ENCODE measurements at places on chromosomes 12 and 14.
A peak's percentile ranks its signal among the peaks of the same experiment; 100 is the strongest.

GRCh38 chr12:108896336-108896735 is 16.4 kb downstream of the DAO start:
- DNase-seq = no peak

- DNase-seq = no peak
Measured at GRCh38 chr12:92615703-92616102, 87.1 kb upstream of the PLEKHG7 start.

GRCh38 chr14:88326352-88327103 is 3.5 kb upstream of the KCNK10 start:
- DNase-seq = no peak

DNA sequence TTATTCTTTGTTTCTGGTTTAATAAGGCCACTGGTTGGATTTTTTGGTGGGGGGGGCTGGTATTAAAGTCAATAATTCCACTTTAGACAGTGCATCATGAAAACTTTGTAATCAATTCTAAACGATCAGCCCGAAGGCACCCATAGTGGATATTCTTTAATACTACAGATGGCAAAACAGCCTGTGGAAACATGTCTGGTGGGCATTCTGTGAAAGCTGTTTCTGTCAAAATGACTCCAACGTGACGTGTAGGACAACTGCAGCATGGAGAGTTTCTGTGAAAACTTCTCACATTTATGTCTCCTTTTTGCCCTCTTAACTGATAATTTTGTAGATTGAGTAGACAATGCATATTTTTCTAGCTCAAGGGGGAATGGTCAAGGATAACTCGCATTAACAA is 185.8 kb upstream of the FLRT2 start:
- DNase-seq = no peak

- no peak for DNase-seq
Measured at GRCh38 chr12:122964439-122965257, 1.6 kb downstream of the ABCB9 start.

DNA sequence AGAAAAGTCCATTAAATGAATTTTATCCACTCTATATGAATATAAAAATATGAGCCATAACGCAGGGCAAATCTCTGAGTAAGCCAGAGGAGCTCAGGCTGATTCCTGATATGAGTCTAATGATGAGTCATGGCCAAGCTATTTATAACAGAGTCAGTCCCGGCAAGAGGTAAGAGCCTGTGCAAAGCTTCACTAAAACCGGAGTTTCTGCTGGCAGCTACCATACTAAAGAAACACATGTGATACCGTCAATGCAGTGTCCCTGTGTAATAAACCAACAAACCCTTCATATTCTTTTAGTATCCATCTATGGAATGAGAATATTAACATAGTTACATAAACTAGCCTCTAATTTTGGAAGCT is 319.4 kb downstream of the KCNC2 start:
- peak; percentile 86 for DNase-seq

- no peak for DNase-seq
Measured at GRCh38 chr14:69615121-69615495, 3.7 kb downstream of the SUSD6 start.

DNA sequence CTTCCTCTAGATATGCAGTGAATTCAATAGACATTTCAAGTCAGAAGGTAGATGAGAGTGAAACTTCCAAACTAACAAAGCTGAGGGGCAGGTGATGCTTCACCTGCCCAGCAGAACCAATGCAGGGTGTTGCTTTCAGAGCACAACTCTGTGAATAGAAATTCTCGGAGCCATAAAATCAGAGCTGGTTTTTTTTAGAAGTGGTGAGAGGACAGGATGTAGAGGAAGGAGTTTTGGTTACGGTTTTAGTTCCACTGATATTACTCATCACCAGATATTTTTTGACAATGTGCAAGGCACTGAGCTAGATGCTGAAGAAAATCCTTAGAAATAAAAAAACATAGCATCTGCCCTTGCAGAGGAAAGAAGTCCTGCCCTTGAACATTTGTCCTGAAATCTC is 62.2 kb downstream of the BMP4 start:
- DNase-seq = no peak

DNA sequence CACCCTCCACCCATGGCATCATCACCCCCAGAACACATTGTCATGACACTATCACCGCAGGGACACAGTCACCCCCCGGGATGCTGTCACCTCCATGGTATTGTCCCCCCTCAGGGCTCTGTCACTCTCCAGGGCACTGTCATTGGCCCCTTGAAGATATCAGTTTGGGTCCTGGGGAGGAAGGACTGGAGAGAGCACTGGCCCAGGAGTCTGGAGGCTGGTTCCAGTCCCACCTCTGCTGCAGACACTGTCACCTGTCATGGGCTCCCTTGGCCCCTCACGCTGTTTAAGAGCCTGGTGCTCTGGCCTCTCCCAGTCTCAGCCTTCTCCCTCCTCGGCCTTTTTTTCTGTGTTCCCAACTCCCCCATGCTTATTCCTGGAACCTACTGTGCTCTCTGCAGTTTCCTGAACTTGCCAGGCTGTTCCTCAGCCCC is 31.9 kb downstream of the SERPINA3 start:
- DNase-seq = no peak

GRCh38 chr12:116247377-116247776 is 30.1 kb downstream of the MED13L start:
- DNase-seq = no peak

- DNase-seq = no peak
Measured at GRCh38 chr14:86221000-86221399, 691.1 kb downstream of the FLRT2 start.

DNA sequence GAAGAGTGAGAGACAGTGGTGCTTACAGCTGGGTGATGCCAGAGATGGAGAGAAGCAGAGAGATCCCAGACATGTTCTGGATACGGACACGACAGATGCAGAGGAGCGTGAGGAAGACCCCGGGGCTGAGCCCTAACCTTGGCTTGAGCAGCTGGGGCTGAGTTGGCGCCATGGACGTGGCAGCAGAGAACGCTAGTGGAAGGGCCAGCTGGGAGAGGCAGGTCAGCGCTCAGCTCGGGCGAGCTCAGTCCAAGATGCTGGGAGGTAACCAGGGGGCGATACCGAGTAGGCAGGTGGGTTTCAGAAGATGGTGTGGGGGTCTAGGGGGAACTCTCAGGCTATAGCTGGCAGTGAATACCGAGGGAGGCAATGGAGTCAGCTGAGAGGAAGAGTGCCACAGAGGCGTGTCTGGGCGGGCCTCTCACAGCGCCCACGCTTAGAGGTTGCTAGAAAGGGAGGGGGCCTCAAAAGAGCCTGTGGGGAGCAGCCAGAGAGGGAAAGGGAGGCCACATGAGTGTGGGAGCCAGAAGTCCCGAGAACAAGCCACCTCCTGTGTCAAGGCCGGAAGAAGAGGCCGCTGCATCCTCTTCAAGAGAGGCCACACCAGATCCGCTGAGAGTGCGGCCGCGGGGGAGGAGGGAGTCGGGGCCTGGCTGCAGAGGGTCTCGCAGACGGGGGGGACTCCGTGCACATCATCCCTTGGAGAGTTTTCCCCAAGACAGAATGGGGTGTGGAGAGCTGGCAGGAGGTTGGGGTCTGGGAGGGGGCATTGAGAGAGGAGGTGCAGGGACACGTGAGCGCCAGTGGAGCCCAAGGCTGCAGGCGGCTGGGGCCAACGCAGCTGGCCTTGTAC is 57.0 kb upstream of the DIO3 start:
- DNase-seq = no peak

DNA sequence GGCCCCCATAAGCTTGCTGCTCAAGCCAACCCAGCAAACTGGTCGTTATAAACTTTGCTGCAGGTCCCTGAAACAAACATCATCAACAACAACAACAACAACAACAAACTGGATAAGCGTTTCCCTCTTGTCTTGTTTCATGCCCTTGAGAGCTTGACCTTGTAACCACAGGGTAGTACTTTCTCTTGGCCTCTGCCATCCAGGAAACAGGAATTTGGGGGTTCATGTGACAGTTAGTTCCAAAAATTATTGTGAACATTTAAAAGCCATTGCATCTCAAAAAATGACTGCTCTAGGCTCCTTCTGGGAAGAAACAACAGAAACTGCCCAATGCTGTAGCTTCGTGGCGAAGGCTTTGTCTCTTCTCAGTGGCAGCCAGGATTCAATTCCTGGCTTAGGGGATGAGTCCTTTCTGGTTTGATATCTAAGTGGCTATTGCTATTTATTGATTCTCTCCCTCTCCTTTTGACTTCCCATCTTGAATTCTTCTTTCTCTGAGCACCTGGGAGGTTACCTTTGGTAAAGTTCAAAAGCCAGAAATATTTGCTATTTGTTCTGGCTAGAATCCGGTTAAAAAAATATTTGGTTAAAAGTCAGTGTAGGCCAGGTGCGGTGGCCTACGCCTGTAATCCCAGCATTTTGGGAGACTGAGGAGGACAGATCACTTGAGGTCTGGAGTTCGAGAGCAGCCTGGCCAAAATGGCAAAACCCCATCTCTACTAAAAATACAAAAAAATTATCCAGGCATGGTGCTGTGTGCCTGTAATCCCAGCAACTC is 52.0 kb upstream of the CPM start:
- DNase-seq = no peak

DNA sequence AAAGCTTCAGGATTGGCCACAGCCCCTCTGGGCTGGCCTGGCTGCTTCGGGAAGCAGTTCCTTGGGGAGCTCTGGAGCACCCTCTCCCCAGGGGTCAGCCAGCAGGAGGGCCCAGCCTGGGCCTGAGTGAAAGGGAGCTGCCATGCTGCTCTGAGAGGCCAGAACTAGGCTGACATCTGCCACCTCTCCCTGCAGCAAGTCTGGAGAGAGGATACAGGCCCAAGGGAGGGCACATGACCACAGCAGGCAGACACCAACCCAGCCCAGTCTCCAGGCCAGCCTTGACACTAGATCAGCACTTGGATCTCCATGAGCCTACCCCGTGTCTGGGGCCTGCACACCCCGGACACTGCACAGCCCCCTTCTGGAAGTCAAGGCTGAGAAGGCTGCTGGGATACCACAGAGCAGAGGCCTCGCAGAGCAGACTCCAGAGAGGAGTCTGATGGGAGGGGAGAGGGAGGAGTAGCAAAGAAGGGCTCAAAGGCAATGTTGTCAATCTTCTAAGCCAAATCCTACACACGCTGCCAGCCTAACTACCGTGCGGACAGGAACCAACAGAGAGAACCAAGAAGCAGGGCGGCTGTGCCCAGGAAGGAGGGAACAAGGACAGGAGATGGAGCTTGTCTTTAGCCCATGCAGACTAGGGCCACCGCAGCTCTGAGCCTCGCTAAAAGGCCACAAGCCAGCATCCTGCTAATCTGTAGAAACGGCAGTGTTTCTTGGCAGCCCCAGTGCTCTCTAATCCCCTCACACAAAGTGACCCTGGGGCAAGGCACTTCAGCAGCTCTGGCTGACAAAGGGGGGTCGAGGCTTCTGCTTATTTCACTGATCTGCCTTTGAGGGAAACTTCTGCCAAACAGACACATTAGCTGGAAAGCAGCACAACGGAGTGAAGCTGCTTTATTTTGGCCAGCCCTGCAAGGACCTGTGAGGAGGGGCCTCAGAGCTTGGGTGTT is 12.9 kb downstream of the COL2A1 start:
- DNase-seq = no peak

- DNase-seq = no peak
Measured at GRCh38 chr12:60172266-60173211, 576.7 kb downstream of the SLC16A7 start.

- DNase-seq = peak; percentile 16
Measured at GRCh38 chr12:132827763-132828703, 636 bp downstream of the GOLGA3 start.

DNA sequence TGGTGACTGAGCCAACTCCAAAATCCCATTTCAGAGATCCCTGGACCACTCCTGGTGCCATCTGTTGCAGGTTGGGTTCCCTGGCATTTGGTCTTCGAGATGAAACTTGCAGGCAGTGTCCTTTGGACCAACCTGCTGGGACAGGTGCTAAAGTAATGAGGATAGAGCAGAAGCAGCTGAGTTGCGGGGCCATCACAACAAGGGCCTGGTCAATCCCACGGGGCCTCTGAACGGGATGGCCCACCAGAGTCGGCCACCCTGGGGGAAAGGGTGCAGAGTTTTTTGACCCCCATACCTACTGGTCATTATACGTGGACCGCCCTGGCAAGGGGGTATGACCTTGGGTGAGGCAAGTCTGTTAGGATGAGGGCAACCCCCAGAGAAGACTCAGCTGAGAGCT is 39.3 kb downstream of the DLK1 start:
- no peak for DNase-seq

DNA sequence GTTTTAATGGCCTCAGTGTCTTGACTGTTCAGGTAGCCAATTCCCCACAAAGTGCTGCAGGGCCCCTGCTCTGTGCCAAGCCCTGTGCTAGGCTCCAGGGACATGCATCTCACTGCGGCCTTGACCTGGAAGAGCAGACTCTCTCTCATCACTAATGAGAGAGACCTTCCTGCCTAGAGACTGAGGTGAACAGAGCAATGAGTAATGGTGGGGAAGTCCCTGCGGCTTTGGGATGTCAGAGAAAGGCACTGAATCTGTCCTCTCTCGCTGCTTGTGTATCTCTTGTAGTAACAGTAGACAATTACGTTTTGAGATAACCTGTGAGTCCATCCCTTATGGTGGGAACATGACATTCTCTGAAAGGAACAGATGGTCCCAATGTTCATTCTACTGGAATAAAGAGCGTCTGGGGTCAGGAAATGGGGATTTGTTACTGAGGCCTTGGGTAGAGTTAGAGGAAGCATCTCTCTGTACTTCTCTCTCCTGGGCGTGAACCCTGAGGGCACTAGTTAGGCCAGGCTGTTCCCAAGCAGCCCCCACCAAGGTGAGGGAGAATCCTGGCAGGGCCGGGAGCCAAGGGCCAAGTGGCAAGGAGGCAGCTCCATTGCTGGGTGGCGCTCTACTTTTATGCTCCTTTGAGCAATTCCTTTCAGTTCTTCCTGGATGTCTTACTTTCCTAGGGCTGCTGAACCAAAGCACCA is 13.5 kb downstream of the NFATC4 start:
- DNase-seq = peak; percentile 30

- peak; percentile 8 for DNase-seq
Measured at GRCh38 chr12:95859344-95859816, 628 bp downstream of the SNRPF start.

- DNase-seq = no peak
Measured at GRCh38 chr12:34393821-34394150, 371.5 kb downstream of the ALG10 start.

DNA sequence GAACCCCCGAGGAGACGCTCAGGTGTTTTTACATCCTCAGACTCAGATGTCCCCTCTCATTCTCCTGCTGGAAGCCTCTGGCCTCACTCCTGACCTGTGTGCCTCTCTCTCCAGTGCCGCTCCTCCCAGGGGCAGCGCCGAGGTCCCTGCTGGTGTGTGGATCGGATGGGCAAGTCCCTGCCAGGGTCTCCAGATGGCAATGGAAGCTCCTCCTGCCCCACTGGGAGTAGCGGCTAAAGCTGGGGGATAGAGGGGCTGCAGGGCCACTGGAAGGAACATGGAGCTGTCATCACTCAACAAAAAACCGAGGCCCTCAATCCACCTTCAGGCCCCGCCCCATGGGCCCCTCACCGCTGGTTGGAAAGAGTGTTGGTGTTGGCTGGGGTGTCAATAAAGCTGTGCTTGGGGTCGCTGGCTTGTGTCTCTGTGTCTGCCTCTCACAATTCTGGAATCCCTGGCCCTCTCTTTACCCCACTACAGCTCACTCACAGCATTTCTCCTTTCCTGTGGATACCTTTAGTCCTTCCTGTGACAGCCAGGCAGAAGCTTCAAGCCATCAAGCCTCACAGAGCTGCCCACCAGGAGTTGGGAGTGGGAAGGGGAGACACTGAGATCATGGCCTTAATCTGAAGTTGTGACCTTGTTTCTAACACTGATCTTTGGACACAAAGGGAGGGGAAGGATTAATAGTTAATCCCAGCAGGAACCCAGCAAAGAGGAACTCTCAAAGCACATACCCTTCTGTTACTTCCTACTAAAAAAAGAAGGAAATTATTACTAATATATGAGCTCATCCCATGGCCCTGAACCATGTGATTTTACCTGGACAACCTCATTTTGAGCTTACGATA is 1.1 kb upstream of the SOAT2 start:
- no peak for DNase-seq

GRCh38 chr14:77043984-77044485 is 15.5 kb upstream of the IRF2BPL start:
- DNase-seq = no peak
